ENCODE measurements at places on chromosomes 2 and 18.

GRCh38 chr2:214389334-214389733 is 21.5 kb upstream of the VWC2L start:
- DNase-seq = no peak

DNA sequence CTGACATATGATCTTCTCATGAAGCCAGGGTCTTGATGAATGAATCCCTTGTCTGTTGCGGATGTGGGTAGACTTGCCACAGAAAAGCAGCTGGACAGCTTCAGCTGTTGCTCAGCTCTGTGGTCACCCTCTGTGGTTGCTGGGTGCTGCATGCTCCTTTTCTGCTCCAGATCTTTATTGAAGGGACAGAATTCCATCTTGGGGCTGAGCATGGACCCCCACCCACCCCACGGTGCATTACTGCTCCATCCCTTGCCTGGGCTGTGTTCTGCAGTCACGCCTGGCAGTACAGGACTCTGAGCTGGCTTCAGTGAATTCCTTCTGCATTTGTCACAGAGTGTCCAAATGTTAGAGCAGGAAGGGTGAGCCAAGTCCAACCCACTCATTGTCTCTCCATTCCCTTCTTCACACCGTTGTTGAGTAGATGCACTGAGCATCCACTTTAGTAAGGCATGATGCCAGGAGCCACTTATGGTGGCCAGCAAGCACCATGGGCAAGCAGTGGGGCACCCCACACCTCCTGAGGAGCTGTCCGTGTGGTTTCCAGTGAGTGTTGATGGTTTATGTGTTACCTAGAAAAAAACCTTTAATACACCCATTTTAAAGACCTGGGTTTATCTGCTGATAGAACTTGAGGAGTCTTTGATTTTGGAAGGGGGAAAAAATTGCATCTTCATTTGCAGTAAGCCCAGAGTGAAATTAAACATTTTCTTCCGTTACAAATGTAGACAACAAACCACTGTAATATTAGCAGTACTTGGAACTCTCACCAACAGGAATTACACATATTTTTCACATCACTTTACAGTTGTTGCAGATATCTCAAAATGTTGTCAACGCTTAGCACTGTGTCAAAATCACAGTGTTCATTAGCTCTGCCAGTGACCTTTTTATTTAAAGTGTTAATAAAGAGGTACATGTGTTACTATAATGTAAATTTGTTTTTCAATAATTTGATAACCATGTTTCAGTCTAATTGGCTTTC is 14.7 kb upstream of the ITGB6 start:
- DNase-seq = no peak

DNA sequence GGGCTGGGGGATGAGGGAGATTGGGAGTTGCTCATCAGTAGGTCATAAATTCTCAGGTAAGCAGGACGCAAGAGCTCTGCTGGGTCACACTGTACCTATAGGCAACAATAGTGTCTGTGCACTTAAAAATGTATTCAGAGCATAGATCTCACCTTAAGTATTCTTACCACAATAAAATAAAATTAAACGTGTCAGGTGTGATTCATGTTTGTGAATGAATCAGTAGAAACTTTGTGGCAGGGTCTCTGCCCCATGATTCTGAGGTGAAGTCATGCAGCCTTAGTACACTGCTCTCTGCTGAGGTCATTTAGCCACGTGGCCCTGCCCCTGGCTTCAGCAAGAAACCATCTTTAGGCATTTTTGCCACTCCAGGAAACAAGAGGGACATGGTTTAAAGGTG is 253.8 kb downstream of the FBXO15 start:
- DNase-seq = no peak

DNA sequence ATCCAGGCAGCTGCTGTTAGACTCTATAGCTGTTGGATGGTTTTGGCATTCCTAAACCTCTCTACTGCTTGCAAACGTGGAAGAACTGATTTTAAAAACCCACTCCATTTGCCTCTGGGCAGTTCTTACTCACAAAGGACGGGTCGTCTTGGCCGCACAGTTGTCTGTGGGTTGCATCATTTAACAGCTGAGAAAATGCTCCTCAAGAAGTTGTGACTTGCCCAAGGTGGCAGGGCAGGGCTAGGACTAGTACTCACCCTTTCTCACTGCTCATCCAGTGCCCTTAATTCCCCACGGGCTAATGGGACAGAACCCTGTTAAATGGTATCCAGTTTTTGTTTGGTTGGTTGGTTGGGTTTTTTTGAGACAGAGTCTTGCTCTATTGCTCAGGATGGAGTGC is 997 bp upstream of the DRC1 start:
- no peak for DNase-seq

DNA sequence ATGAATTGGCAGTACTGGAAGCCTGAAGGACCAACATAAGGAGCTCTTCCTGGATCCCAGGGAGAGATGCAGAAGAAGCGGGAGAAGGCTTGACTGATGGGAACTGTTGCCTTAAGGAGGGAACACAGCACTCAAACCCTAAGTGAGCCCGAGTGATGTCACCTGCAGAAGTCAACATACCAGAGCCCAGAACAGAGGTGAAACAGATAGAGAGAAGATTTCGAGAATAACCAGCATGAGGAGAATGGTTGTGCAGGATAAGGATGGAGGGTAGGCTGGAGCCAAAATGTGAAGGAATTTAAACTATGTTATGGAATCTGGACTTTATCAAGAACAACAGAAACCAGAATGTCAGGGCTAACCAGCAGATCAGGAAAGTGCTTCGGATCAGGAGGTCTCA is 463.1 kb upstream of the DDX18 start:
- DNase-seq = no peak

GRCh38 chr2:155141418-155141817 is 442.9 kb downstream of the KCNJ3 start:
- no peak for DNase-seq

DNA sequence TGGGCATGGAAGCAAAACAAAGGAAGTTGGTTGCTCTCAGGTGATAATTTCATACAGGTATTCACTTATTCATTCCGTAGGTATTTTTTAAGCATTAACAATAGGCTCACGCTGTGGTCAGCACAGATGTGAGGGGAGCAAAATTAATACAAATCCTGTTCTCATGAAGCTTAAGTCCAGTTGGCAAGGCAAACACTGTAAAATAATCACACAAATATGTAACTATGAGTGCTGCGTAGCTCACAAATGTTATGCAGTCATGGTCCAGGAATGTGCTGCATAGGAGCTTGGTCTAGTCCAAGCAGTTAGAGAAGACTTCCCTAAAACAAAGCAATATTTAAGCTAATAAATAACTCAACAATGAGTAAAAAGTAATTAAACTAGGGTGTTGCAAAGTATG is 23.9 kb downstream of the SP5 start:
- no peak for DNase-seq

GRCh38 chr18:52569492-52569891 is 229.5 kb downstream of the DCC start:
- DNase-seq = no peak

DNA sequence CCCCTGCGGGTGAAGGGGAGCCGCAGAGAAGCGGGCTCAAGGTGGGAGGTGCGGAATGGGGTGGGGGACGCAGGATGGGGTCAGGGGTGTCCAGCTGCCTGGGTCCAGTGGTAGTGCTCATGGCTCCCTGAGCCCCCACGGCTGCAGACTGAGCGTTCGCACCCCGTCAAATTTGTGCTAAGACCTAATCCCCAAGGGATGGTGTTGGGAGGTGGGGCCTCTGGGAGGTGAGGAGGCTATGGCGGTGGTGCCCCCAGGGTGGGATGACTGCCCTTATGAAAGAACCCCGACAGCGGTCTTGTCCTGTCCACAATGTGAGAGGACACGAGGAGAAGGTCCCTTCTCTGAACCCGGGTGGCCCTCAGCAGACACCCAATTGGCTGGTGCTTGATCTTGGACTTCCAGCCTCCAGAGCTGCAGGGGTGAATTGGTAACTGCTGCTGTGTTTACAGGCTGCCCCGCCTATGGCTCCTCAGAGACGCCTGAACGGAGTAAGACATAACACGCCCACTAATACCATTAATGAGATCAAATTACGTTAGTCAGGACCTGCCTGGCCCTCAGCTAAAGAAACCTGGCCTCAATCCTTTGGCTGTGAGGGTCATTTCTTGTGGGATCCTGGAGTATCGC is 42.6 kb downstream of the PXDN start:
- DNase-seq = no peak

GRCh38 chr2:3201281-3201680 is 176.3 kb downstream of the EIPR1 start:
- no peak for DNase-seq

- DNase-seq = no peak
These were observed 30.5 kb upstream of the ATP8B1 start for GRCh38 chr18:57833441-57834101.

GRCh38 chr2:230441227-230441897 is 25.4 kb downstream of the SP100 start:
- no peak for DNase-seq

- DNase-seq = no peak
These were observed 5.0 kb downstream of the CFAP221 start for GRCh38 chr2:119549241-119549640.

- peak; percentile 28 for DNase-seq
These were observed 582.4 kb upstream of the RAB6C start for GRCh38 chr2:129396980-129397599.

GRCh38 chr18:59846814-59847490 is 52.8 kb upstream of the PMAIP1 start:
- no peak for DNase-seq

- no peak for DNase-seq
These were observed 33.8 kb upstream of the TMEM247 start for GRCh38 chr2:46445556-46445955.

- DNase-seq = no peak
These were observed 257.4 kb downstream of the CCDC178 start for GRCh38 chr18:33183136-33183535.

GRCh38 chr2:107305966-107306365 is 420.0 kb upstream of the ST6GAL2 start:
- no peak for DNase-seq

DNA sequence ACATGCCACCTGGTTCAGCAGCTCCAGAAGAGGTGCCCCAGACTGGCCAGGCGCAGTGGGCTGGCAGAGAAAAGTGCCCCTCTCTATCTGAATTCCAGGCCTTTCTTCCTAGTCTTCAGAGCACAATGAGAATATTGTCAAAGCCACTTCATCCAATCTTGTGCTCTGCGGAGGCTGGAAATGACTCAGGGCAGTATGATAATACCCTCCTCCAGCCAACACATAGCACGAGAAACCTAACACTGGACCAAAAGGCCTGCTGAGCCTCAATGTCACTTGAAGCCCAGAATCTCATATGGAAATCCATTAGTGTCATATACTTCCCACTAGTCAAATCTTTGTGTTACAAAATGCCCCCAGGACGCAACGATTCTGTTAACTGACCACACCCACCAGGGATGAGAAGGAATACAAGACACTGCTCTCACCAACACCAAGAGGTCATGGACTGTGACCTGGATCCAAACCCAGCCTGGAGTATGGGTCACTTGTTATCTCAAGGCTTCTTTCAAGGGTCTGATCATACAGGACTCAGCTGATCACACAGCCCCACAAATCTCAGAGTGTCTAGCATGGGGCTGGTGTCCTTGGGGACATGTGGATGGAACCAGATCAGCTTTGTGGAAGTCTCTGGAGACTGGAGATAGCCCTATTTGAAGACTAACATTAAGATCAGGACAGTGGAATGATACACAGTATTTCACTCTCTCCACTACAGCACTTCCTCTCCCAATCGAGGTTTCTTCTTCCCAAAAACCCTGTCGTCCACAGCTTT is 10.1 kb downstream of the KIF3C start:
- DNase-seq = no peak

GRCh38 chr2:20216130-20217025 is 8.6 kb downstream of the SDC1 start:
- no peak for DNase-seq

- no peak for DNase-seq
These were observed 570.3 kb downstream of the FBXO15 start for GRCh38 chr18:73577365-73577764.

DNA sequence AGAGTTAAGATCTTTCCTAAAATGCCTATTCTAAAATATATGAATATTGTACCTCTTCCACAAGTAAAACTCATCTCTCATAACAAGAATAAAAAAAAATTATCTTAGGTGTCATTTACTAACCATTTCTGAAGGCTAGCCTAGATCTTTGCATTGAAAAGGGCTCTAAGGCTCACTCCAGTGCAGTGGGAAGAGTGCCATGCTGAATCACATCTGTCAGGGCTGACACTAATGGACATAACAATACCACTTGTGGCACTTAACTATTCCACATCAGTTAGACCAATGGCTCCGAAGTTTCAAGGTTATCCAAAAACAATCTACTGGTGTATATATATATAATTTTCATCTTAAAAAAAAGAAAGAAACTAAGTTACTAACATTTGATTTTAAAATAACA is 130.2 kb downstream of the EXOC6B start:
- no peak for DNase-seq

GRCh38 chr18:55079481-55080355 is 120.5 kb upstream of the CCDC68 start:
- DNase-seq = no peak

DNA sequence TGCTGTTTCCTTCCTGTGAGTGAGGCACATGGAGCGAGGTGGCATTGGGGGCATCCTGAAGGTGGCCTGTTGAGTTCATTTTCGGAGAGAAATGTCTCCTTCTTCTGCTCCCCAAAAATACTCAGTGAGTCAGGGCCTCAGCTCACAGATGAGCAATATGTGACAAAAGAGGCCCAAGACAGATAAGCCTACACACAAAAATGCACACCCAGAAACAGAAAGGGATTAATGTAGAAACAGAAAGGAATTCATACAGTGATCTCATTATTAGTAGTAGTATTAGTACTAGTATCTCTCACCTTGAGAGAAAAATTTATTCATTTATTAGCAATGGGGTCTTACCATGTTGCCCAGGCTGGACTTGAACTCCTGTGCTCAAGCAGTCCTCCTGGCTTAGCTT is 5.1 kb downstream of the GPR75 start:
- no peak for DNase-seq

DNA sequence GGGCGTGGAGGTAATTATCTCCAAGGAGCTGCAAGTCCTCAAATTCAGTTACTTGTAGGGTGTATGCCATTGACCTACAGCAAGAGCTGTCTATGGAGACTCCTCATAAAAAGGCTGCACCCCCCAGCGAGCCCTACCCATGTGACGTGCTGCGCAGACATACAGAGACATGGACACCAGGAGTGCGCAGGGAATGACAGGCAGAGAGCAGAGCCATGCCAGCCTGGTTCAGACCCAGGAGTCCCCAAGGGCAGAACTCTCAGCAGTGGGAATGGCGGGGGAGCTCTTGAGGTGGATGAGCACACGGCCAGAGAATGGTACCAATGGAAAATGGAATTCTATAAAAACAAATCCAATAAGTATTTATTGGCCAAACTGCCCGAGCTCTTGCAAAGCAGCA is 310.1 kb downstream of the MYCN start:
- no peak for DNase-seq

GRCh38 chr18:76435316-76435989 is 59.6 kb downstream of the ZNF516 start:
- no peak for DNase-seq

GRCh38 chr2:168311261-168311910 is 64.0 kb upstream of the STK39 start:
- peak; percentile 41 for DNase-seq

GRCh38 chr2:42838133-42838532 is 45.8 kb upstream of the HAAO start:
- DNase-seq = no peak
